Adrenal gland (tissue), 19 donors: ENCODE measurements at places on chromosomes 2 and 18. TPM values are rescaled to one million over a fixed set of nuclear protein-coding genes. Genes with fewer than 3 reads are reported as not detected.

Gene PAX8
- 6.7 TPM for polyA plus RNA-seq

Gene SERPINB3
- polyA plus RNA-seq = 0.34 TPM

Gene FAM228A
- 2.4 TPM for polyA plus RNA-seq

Gene FAM161A
- 2.2 TPM for polyA plus RNA-seq

Gene TRIM43
- polyA plus RNA-seq = not detected

Gene NAT8
- not detected for polyA plus RNA-seq

Gene ACOXL
- polyA plus RNA-seq = 0.05 TPM

Gene GLI2
- polyA plus RNA-seq = 2.7 TPM

Gene UGT1A5
- not detected for polyA plus RNA-seq

Gene FEV
- 3.5 TPM for polyA plus RNA-seq

Gene UGT1A8
- polyA plus RNA-seq = not detected

Gene STK25
- 318 TPM for polyA plus RNA-seq

Gene MPP4
- polyA plus RNA-seq = 0.37 TPM

Gene CCDC74B
- polyA plus RNA-seq = 16.2 TPM

Gene HOXD1
- polyA plus RNA-seq = 0.18 TPM

Gene TXNDC2
- not detected for polyA plus RNA-seq

Gene FMNL2
- polyA plus RNA-seq = 26.1 TPM

Gene CHRNG
- polyA plus RNA-seq = not detected

Gene GATA6
- polyA plus RNA-seq = 31.3 TPM

Gene PAPOLG
- 4.5 TPM for polyA plus RNA-seq

Gene PARD6G
- polyA plus RNA-seq = 0.95 TPM

Gene OSR1
- 7.9 TPM for polyA plus RNA-seq

Gene NEU2
- polyA plus RNA-seq = not detected

Gene KHK
- polyA plus RNA-seq = 3.3 TPM

Gene DGUOK
- 112 TPM for polyA plus RNA-seq

Gene SERPINB13
- 0.10 TPM for polyA plus RNA-seq

Gene CD207
- not detected for polyA plus RNA-seq

Gene ATG4B
- polyA plus RNA-seq = 77.5 TPM

Gene CDKL4
- polyA plus RNA-seq = 0.57 TPM

Gene VWA3B
- not detected for polyA plus RNA-seq

Gene DOK6
- 0.24 TPM for polyA plus RNA-seq

Gene PLEK
- 7.4 TPM for polyA plus RNA-seq

Gene DSC3
- 0.13 TPM for polyA plus RNA-seq

Gene CABYR
- 3.2 TPM for polyA plus RNA-seq

Gene SRD5A2
- polyA plus RNA-seq = not detected

Gene RNF125
- polyA plus RNA-seq = 1.8 TPM

Gene SOX11
- not detected for polyA plus RNA-seq

Gene VIT
- 2.0 TPM for polyA plus RNA-seq

Gene POMC
- 33.6 TPM for polyA plus RNA-seq
